ENCODE measurements at places on chromosomes 7 and 10.

GRCh38 chr10:119498889-119499676 is 43.4 kb downstream of the RGS10 start:
- DNase-seq, result peak; percentile 91

DNA sequence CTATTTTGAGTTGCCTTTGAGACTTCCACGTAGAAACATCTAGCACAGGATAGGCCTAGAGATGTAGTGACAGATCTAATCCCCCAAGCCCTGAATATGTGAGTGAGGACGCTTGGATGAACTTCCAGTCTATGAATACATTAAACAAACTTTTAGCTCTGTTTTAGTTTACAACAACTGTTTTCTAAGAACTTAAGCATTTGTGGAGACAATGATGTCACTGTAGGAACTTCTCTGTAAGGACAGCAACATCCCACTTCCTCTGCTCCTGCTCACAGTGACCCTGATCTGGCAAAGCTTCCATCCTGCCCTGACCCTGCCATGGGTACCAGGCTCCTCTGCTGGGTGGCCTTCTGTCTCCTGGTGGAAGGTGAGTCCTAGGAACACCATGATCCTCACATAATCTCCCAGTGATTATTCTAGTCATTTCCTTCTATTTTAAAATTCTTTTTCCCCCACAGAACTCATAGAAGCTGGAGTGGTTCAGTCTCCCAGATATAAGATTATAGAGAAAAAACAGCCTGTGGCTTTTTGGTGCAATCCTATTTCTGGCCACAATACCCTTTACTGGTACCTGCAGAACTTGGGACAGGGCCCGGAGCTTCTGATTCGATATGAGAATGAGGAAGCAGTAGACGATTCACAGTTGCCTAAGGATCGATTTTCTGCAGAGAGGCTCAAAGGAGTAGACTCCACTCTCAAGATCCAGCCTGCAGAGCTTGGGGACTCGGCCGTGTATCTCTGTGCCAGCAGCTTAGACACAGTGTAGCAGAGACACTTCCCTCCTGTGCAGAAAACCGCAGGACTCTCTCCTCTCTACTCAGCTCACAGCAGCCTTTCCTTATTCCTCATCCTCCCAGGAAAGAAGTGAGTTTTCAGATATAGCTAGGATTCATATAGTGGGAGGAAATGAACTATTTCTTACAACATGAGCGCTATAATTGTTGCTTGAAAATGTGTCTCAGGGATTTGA is 194.4 kb upstream of the PRSS1 start:
- DNase-seq, result no peak

- no peak for DNase-seq
Observed at GRCh38 chr10:18960466-18961079, 88.0 kb upstream of the MALRD1 start.

GRCh38 chr10:6053816-6054631 is 8.1 kb downstream of the IL2RA start:
- peak; percentile 52 for DNase-seq
